G401 (cell line): ENCODE measurements at places on chromosomes 12 and 14.

- DNase-seq: no peak
These were observed 1.2 kb downstream of the AMHR2 start for GRCh38 chr12:53424626-53425514.

- peak; percentile 60 for DNase-seq
These were observed 17.5 kb downstream of the CBX5 start for GRCh38 chr12:54262403-54262925.

DNA sequence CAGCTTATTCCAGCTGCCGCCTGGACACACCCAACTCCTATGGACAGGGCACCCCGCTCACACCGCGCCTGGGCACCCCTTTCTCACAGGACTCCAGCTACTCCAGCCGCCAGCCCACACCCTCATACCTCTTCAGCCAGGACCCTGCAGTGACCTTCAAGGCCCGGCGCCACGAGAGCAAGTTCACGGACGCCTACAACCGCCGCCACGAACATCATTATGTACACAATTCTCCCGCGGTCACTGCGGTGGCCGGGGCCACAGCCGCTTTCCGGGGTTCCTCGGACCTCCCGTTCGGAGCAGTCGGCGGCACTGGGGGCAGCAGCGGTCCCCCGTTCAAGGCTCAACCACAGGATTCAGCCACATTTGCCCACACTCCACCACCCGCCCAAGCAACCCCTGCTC is 5.9 kb downstream of the SETD1B start:
- DNase-seq: no peak

GRCh38 chr12:67609226-67609870 is 39.2 kb upstream of the DYRK2 start:
- DNase-seq: no peak

DNA sequence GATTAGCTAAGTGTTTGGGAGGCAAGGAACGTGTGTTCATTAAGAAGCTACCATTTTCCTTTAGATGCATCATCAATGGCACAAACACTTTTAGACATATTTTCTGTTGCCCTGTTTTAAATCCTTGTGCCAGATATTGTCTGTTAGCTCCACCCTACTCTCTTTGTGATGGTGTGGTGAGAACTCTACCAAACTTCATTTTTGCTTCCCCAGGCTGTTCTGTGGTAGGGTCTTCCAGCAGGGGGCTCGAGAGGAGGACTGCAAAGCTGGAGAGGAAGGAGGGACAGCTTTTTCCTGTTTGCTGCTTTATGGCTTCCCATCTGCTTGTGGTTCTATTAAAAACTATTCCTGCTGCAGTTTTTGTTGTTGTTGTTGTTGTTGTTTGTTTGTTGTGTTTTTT is 23.8 kb upstream of the STRAP start:
- DNase-seq: no peak

- no peak for DNase-seq
These were observed 61.8 kb downstream of the SDR9C7 start for GRCh38 chr12:56872366-56872765.

DNA sequence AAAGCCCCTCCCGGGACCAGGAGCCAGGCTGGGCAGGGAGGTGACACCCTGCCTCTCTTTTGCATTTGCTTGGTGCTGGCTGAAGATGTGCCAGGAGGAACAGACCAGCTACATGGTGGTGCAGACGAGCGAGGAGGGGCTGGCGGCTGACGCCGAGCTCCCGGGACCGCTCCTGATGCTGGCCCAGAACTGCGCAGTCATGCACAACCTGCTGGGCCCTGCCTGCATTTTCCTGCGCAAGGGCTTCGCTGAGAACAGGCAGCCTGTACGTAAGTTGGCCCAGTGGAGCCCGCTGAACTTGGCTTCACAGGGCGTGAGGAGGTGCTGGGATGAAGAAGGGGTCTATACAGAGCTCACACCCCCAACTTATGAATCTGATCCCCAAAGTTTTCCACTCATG is 15.6 kb downstream of the CABP1 start:
- DNase-seq: no peak

DNA sequence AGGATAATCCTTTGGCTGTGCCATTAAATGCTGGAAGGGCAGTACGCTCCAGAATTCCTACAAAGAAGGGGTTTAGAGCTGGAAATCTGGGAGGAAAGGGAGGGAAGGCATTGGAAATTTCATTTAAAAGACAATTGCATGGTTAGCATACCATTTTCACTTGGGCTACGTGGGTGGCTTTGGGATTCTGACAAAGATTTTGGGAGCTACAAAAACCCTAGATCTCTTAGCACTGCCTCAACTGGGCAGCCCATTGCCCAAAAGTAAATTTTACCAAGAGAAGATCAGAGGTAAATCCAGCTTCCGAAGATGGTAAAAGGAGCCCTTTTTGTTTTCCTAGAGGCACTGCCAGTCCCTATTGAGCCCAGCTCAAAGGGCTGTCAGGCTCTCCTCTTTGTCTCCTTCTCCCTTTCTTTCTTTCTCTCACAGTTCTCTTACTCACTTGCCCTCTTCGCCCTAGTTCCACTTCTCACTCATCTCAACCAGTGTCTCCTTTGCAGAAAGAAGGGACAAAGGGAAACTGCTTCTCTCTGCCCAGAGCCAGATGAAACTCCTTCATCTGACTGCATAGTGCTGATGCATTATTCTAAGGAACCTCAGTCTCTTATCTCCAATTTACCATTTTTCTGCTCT is 125.4 kb upstream of the PLEKHA5 start:
- DNase-seq: no peak

- DNase-seq: no peak
These were observed 9.9 kb downstream of the ISCU start for GRCh38 chr12:108572166-108572790.

GRCh38 chr12:20320552-20320951 is 47.8 kb upstream of the PDE3A start:
- DNase-seq: peak; percentile 33

GRCh38 chr12:1297639-1298175 is 296.7 kb downstream of the FBXL14 start:
- no peak for DNase-seq

- DNase-seq: no peak
These were observed 128.6 kb upstream of the CPM start for GRCh38 chr12:69061574-69061973.

DNA sequence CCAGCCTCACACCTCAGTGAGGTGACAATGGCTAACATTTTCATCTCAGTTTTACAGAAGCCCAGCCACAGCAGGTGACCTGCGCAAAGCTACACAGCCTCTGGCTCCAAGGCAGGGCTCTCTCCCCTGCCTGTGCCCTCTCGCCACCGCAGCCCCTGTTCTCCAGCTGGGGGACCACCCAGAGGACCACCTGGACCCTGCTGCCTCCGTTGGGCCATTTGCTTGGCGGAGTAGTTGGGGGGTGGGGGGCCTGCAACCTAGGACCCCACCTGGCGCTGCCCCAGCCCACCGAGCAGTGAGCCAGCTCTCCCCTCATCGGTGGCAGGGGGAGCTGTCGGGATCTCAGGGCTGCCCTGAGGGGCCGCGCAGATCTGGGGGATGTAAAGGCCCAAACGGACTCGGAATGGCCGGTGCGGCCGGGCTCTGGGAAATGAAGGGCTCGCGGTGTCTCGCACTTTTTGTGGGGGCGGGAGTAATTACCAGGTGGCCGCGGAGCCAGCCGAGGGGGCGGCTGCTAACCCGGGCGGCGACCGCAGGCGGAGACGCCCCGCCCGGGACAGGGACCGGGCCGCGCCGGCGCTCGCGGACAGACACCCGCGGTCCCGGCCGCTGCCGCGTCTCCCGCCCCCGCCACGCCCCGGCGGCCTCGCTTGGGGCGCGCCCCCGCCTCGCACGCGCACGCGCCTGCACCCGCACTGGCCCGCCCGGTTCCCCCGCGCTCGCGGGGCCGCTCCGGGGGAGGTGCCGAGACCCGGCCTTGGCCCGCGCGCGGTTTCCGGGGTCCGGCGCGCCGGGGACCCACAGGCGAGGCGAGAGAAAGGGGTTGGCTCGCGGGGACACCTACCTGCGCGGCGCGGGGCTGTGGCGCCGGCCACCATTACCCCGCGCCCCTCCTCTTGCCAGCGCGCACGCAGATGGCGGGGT is 8.6 kb upstream of the GPR68 start:
- peak; percentile 51 for DNase-seq

DNA sequence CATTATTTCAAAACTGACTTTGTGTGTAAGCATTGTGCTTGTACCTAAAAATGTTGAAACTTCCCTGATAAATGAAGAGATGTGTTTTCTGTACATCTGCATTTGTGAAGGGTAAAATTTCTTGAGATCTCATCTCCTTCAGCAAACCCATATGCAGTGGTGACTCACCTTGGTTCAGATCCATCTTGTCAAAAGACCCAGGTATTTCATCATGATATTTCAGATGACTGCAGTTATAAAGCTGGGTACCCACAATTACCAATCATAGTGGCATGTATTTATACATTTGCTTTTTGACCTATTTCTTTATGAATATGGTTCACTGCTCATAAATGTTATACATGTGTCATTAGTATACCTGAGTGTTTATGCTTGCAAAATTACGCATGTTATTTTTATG is 1213.6 kb downstream of the GALC start:
- no peak for DNase-seq

DNA sequence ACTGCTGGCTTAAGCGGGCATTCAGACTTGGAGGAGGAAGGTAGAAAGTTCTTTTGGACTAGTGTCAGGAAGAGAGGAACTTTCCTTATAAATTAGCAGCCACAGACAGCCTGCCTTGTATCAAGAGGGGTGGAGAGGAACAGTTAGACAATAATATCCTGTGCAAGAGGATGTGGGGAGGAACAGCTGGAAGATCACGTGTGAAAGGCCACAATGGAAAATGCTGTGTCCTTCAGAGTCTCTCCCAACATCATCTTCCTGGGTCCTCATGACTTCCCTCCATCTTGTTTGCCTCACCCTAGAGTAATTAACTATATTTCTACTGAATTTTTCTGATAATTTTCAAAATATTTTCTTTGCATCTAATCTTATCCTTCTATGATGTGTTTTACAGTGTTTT is 117.4 kb downstream of the MGAT4C start:
- no peak for DNase-seq

GRCh38 chr12:123938679-123939480 is 33.8 kb downstream of the CCDC92 start:
- no peak for DNase-seq

GRCh38 chr12:30908076-30908721 is 18.3 kb upstream of the TSPAN11 start:
- no peak for DNase-seq

GRCh38 chr12:108409481-108409880 is 70.4 kb upstream of the CMKLR1 start:
- DNase-seq: no peak

DNA sequence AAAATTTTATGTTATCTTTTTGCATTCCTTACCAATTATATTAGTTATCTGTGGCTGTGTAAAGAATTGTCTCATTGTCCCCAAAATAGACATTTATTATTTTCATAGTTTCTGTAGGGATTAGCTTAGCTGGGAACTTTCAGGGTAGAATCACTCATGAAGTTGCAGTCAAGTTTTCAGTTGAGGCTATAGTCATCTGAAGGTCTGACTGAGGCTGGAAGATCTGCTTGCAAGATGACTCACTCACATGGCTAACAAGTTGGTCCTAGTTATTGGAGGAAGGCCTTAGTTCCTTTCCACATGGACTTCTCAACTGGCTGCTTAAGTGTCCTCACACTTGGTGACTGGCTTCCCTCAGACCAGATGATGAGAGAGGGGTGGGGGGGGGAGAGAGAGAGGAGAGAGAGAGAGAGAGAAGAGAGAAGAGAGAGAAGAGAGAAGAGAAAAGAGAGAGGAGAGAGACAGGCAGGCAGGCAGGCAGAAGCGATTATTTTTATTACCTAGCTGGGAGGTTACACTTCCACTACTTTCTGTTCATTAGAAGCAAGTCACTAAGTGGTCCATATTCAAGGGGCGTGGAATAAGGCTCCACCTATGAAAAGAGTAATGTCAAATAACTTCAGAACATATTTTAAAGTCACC is 6.4 kb downstream of the AP5M1 start:
- DNase-seq: no peak
